ENCODE measurements at places on chromosomes 16 and 17.

- DNase-seq, result no peak
These were observed 211.0 kb upstream of the GSE1 start for GRCh38 chr16:85401917-85402766.

DNA sequence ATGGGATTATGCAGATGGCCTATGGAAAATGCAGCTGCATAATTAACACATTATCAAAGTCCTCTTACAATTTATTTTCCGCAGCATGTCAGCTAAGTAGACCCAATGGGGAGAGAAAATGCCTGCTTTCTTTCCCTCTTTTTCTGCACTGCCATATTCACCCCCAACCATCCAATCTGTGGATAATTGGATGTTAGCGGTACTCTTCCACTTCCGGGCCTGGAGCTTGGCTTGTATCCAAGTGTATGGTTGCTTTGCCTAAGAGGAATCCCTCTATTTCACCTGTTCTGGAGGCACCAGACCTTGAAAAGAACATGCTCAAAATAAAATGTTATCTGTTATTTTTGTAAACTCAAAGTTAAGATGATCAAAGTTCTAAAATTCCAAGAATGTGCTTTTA is 41.1 kb upstream of the CACNG3 start:
- no peak for DNase-seq

GRCh38 chr17:20203018-20203417 is 193.9 kb downstream of the SPECC1 start:
- DNase-seq, result no peak

- no peak for DNase-seq
These were observed 2.3 kb downstream of the LRRC3C start for GRCh38 chr17:39929646-39930407.

GRCh38 chr17:20995873-20996723 is 46.7 kb downstream of the USP22 start:
- no peak for DNase-seq

GRCh38 chr16:87851601-87852000 is 17.7 kb downstream of the SLC7A5 start:
- no peak for DNase-seq

DNA sequence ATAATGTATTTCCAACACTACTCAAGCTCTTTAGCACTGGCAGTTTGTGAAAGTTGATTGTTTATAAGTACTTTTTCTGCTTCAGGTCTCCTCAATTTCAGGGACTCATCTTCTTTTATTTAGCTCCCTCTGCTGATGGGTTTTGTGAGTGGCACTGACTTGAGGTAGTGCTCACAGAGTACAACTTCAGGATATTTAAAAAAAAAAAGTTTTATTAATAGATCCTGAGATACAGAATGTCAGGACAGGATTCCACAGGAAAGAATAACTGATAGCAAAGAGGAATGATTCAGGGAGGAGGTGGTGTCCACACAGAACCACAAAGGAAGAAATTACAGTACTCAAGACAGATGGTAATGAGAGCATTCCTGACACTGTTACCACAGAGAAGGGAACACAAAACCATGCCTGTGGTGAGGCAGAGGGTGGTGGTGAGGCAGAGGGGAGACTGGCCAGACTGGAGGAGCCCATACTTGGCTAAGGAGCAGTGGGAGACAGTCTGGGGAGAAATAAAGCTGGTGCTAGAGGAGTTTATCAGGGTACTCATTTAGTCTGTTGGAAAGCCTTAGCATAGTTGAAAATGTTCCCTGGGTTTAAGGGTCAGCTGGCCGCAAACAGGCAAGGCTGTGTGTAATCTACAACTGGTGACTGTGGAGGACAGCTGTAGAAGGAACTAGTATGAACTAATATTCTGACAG is 63.7 kb downstream of the SPAG9 start:
- DNase-seq, result peak; percentile 29

DNA sequence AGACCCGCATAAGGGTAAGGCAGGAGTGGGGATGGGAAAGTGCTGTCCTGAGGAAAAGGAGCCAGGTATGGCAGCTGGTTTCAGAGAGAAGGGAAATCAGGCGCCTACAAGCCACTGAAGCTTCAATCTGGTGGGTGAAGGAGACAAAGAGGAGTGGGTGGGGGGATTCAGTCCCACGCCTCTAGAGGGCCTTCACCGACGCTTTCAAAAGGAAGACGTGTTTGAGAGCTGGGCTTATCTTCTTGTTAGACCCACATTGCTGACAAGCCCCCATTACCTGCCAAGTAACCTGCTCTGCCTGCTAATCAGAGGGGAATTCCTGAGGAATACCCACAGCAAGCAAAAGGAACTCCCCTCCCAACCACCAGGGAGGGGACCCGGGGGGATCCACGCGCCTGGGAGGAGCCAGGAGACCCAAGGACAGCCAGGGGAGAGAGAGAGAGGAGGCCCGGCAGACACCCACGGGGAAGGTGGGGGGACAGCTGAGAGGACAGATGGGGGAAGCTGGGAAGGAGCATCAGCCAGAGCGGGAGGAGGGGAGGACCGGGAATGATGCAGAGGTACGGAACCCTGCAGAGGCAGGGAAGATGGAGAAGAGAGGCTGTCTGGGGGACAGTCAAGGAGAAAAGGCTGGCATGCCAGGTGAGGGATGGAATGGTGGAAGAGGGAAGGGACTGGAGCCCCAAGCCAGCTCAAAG is 1.0 kb downstream of the MTMR4 start:
- no peak for DNase-seq

DNA sequence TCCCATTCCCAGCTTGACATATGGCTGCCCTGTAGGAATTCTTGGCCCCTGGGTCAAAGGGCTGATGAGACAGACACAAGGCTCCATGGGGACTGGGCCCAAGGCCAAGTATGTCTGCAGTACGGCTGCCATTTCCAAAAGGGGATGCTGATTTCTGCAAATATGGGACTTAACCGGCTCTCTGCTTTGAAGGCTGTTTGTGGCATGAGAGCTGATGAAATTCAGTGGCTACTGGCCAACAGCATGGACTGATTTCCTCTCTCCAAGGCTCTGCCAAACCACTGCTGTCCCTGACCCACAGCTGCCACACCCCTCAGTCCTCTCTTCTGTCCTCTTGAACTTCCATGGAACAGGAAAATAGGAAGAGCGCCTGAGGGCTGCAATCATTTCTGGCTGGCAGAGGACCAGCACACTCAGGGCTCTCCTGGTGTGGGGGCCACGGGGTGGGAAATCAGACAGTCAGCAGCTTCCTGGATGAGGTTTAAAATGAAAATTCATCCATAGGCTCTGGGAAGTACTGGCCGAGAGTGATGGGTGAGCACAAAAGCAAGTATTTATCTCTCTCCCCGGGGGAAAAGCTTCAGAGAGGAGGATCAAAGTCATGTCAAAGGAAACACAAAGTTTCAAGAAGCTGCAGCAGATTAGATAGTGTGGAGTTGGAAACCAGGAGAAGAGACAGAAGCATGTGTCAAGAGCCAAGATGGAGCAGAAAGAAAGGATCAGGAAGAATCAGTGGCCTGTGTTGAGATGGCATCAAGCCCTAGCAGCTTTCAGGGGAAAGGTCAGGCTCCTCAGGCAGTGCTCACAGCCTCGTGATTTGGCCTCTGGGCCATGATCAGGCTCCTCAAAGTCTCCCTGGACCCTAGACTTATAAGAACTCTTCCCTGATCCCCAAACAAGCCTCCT is 64.1 kb upstream of the SREBF1 start:
- peak; percentile 71 for DNase-seq

DNA sequence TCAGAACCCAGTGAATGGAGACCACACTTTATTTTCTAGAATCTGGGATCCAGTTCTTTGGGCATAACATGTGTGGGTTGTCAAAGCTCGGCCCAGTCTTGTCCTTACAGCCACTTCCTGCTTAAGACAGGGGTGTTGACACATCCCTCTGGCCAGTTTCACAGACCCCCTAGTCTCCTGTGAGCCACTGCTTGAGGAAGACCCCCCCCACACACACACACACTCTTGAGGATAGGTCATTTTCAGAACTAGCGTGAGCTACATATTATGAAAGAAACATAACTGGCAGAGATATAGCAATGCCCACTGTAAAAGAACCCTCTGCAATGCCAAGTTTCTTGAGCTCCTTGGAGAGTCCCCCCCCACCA is 3.2 kb upstream of the PDK2 start:
- DNase-seq, result no peak

DNA sequence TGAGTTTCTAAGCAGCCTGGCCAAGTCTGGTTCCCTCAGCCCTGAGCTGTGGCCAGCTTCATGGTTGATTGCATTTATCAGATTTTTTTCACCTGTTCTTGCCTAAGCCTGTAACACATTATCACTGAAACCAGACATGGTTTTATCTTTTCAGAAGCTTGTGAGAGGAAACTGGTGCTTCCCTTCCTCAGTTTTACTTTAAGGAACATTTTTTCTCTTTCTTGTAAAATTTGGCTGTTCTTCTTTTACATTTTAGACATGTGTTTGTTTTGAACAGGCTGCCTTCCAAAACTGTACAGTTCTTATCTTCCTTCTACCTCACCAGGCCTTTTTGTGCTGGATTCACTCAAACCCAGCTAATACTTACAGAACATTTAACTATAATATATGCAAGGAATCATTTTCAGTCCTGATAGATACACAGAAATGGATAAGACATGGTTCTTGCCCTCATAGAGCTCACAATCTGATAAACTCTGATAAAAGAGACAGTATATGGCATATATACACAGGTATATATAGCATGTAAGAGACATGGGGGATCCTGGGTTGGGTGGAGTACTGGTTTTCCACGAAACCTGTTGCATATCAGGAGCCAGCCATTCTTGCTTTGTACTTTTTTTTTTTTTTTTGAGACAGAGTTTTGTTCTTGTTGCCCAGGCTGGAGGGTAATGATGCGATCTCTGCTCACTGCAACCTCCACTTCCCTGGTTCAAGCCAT is 44.5 kb downstream of the ZNRF1 start:
- no peak for DNase-seq

- DNase-seq, result no peak
These were observed 6.0 kb downstream of the RSPRY1 start for GRCh38 chr16:57192146-57192545.

DNA sequence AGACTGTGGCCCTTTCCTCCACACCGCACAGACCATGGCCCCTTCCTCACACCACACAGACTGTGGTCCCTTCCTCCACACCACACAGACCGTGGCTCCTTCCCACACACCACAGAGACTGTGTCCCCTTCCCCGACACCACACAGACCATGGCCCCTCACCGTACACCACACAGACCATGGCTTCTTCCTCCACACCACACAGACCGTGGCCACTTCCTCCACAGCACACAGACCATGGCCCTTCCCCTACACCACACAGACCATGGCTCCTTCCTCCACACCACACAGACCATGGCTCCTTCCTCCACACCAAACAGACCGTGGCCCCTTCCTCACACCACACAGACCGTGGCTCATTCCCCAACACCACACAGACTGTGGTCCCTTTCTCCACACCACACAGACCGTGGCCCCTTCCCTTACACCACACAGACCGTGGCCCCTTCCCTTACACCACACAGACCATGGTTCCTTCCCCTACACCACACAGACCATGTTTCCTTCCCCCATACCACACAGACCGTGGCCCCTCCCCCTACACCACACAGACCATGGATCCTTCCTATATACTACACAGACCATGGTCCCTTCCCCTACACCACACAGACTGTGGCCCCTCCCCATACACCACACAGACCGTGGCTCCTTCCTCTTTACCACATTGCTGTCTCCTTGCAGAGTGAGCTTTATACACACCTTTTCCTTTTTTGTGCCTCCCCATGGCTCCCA is 297.5 kb upstream of the FOXF1 start:
- DNase-seq, result no peak

DNA sequence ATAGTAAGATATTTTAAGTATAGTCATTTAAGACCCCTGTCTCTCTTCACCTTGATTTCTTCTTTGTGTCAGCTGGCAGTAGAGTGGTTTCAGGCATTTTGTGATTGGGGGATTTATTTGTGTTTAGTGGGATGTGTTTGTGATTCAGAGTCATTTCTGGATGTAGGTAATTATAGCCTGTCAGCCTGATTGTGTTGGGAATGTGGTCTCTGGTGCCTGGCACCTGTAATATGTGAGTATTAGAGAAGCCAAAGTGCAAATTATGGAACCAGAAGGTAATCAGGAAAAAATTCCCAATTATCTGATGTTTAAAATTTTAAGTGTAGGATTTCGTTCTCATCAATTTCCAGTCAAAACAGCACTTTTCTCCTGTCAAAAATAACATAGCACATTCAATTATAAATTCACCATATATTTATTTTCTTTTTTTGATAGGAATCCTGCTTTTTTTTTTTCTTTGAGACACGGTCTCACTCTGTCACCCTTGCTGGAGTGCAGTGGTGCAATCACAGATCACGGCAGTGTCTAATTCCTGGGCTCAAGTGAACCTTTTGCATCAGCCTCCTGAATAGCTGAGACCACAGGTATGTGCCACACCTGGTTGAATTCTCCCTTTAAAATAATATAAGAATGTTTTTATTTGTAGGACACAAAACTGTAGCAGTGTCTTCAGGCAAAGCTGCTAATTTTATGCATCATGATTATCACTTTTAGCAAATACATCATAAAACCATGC is 42.7 kb downstream of the ATF7IP2 start:
- DNase-seq, result no peak

GRCh38 chr16:71880176-71880575 is 3.8 kb downstream of the ZNF821 start:
- DNase-seq, result peak; percentile 78

DNA sequence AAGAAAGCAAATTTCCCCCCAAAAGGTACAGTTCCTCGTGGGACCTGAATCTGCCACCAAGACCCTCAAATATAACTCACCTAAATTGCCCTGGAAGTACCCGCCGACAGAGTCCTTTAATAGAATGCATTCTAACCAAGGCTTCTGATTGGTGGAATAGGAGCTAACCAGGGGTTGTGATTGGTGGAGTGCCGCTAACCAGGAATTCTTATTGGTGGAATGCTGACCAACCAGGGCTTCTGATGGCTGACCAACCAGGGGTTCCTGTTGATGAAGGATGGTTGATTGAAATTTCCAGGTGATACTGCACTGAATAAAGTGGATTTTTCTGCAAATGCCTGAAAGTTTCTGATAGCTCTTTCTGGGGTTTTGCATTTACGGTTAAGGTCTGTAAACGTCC is 6.5 kb downstream of the TFAP4 start:
- no peak for DNase-seq

DNA sequence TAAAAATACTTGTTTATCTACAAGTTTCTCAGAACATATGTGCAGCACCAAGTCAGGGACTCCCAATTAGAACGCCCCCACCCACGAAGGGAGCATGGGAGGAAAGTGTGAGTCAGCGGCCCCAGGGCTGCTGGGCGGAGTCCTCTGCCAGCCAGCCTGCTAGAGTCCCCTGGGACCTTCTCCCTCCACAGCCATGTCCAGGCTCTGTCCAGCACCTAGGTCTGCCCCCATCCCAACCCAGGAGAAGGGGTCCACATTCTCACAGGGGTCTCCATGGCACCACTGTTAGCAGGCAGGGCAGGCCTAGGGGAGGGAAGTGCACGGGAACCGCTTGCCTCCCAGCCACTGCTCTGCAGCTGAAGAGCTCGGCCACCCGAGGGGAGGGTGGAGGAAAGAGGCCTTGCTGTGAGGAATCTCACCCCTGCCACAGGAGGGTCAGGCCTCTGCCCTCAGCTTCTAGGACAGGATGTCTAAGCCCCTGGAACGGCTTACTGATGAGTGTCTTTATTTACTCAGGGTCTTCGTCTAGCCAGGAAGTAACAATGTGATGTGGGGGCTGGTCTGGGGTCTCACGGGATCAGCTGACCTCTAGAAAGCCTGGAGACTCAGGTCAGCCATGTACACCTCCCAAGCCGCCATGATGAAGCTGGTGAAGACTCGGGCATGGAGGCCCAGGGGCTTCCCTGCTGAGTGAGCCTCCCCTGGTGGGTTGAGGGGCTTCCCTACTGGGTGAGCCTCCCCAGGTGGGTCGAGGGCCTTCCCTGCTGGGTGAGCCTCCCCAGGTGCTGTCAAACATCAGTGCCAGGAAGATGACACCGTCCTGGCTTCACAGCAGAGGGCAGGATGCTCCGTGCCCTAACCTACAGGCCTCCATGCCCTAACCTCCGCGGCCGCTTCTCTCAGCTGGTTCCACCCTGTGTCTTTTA is 190.3 kb downstream of the RBFOX3 start:
- no peak for DNase-seq

Measured in inflammatory macrophage (primary cell).